Activated T-helper 17 cell treated with anti-CD3 and anti-CD28 coated beads, Interleukin-2, amount 50 U/mL, for 72 hours (primary cell): ENCODE measurements at places on chromosomes 5 and 9.

DNA sequence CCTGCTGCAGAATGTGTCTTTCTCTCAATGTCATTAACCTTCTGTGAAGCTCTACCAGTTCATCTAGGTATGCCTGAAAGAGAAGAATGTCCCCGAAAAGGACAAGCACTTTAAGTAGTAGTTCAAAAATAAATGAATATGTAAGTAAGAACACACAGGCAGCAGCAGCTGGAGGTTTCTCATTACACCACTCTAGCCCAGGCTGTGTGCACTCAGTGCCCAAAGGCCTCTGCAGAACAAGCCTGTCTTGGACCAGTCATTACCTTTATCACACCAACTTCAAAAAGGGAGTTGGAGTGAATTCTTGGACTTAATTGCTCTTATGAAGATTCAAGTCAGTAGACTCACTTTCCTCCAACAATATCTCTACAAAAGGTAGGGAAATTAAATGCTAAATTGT, 268.8 kb downstream of the MLLT3 start:
- no peaks in the 10 kb centered on the region for H3K27me3 ChIP-seq
- H3K27ac ChIP-seq: no peak overlapping the region
- peaks cover 15% of the 10 kb centered on the region for H3K4me1 ChIP-seq
- no peak for ATAC-seq

- peaks cover 15% of the 10 kb centered on the region for H3K4me1 ChIP-seq
- no peaks in the 10 kb centered on the region for H3K27me3 ChIP-seq
- H3K27ac ChIP-seq: no peak overlapping the region
- H3K4me3 ChIP-seq: no peak overlapping the region
- no peak for ATAC-seq
- H3K36me3 ChIP-seq: peaks cover 90% of the 10 kb centered on the region
These were observed 6.0 kb downstream of the F2RL2 start for GRCh38 chr5:76617229-76617628.

- H3K27me3 ChIP-seq: no peaks in the 10 kb centered on the region
- no peak overlapping the region for H3K4me3 ChIP-seq
- no peaks in the 10 kb centered on the region for H3K36me3 ChIP-seq
- no peak overlapping the region for H3K27ac ChIP-seq
These were observed 70.6 kb downstream of the DCP2 start for GRCh38 chr5:113047234-113047633.

DNA sequence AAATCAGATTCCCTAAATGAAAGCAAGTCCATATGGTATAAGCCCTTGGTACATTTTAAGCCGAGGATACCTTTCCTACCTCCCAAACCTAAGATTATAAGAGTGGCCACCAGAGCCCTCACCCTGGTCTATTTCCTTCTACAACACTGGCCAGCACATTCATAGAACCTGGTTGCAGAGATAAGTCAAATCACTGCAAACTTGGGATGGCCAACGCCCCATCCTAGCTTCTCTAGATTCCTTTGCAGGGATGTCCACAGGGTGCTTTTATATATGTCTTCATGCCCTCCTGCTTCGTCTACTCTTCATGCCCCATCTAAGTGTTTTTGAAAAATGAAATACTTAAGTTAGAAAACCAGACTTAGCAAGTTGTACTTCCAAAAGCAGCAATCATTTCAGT, 41.8 kb downstream of the SH3RF2 start:
- H3K27ac ChIP-seq: no peak overlapping the region
- H3K27me3 ChIP-seq: peaks cover 10% of the 10 kb centered on the region
- no peaks in the 10 kb centered on the region for H3K36me3 ChIP-seq
- H3K4me1 ChIP-seq: no peaks in the 10 kb centered on the region
- H3K4me3 ChIP-seq: no peak overlapping the region
- ATAC-seq: no peak

DNA sequence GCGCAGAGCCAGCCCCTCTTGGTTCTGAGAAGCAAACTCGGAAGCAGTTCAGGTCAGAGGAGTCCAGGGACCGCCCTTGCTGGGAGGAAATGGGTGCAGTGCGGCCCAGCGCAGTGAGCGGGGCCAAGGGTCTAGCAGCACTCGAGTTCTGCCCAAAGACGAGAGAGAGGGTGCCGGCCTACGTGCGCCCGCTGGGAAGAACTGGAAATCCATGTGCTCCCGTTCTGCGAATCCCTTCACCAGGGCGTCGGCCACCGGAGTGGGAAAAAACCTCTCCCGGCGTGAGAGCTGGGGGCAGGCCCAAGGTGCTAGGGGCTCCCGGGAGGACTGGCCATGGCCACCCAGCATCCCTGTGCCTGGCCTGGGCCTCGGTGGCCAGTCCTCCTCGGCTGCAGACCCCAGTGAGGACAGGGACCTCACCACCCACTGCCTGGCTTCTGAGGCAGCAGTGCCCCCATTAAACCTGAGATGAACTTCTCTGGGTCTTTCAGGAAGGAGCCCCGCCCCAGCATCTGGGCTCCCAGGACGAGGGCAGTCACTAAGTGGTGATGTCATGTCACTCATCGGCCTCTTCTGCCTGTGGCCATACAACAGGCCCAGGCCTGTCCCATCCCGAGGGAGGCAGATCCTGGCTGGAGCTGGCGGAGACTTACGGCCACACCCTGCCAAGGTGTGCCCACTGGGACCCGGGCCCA, 10.6 kb downstream of the TMEM250 start:
- H3K4me1 ChIP-seq: peaks cover 11% of the 10 kb centered on the region
- peak overlapping the region; percentile 82 for H3K4me3 ChIP-seq
- no peak for ATAC-seq
- peaks cover 6% of the 10 kb centered on the region for H3K36me3 ChIP-seq
- H3K27me3 ChIP-seq: no peaks in the 10 kb centered on the region
- H3K27ac ChIP-seq: peak overlapping the region; percentile 85

GRCh38 chr5:40909264-40909663, at the start of gene C7:
TSS of gene C7 (plus strand) at chr5:40909497. CDS start at chr5:40909611, 114 bp downstream.
- no peak within 1 kb of the TSS for H3K4me3 ChIP-seq
- no peaks in the 10 kb centered on the region for H3K36me3 ChIP-seq
- no peak for ATAC-seq
- H3K27ac ChIP-seq: no peak within 1 kb of the TSS
- H3K27me3 ChIP-seq: peaks cover 19% of the 10 kb centered on the region

GRCh38 chr9:27673641-27674040, 100.4 kb upstream of the C9orf72 start:
- no peak for ATAC-seq
- peaks cover 9% of the 10 kb centered on the region for H3K27me3 ChIP-seq
- no peaks in the 10 kb centered on the region for H3K4me1 ChIP-seq
- H3K4me3 ChIP-seq: no peak overlapping the region
- H3K27ac ChIP-seq: no peak overlapping the region

DNA sequence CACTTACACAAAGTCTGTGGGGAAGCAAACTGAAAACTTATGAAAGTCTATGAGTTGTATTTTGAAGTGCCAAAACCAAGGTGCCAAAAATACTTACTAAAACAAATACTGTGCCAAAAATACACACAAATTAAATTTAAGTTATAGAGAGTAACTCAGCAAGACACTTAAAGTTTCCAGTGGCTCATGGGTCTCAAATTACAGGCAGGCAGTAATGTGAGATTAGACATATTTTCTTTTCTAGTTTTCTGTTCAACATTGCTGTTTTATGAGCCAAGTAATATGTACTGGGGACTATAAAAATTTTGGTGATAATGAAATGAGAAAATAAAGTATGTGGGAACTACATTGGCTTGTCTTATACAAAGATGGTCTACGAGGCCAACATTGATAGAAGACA, 172.2 kb upstream of the SNX2 start:
- no peaks in the 10 kb centered on the region for H3K4me1 ChIP-seq
- H3K36me3 ChIP-seq: no peaks in the 10 kb centered on the region
- no peak overlapping the region for H3K4me3 ChIP-seq
- no peak overlapping the region for H3K27ac ChIP-seq

DNA sequence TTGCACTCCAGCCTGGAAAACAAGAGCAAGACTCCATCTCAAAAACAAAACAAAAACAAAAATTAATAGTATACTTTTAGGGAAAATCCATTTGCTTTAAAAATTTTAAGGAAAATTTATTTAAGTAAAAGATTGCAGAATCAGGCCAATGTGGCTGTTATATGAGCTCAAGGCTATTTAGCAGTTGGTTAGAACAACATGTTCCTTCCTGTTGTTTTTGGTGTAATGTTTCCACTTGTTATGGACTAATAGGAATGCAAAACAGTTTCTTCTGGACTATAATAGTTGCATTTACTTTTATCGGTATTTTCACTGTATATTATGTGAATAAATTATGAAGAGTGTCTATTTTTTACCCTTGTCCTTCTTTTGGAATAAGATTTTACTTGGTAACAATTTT, 3.0 kb upstream of the CDC42SE2 start:
- no peak overlapping the region for H3K4me3 ChIP-seq
- H3K4me1 ChIP-seq: peaks cover 37% of the 10 kb centered on the region
- H3K36me3 ChIP-seq: peaks cover 70% of the 10 kb centered on the region
- no peaks in the 10 kb centered on the region for H3K27me3 ChIP-seq

GRCh38 chr9:122562134-122562760, 9.3 kb downstream of the OR1N2 start:
- no peaks in the 10 kb centered on the region for H3K4me1 ChIP-seq
- H3K4me3 ChIP-seq: no peak overlapping the region
- ATAC-seq: no peak
- no peak overlapping the region for H3K27ac ChIP-seq

- H3K4me1 ChIP-seq: no peaks in the 10 kb centered on the region
- peak; percentile 16 for ATAC-seq
- no peaks in the 10 kb centered on the region for H3K36me3 ChIP-seq
- no peaks in the 10 kb centered on the region for H3K27me3 ChIP-seq
- no peak overlapping the region for H3K4me3 ChIP-seq
These were observed 25.8 kb downstream of the HAVCR1 start for GRCh38 chr5:157033071-157033583.

GRCh38 chr5:152470167-152470566, 65.1 kb upstream of the NMUR2 start:
- no peaks in the 10 kb centered on the region for H3K36me3 ChIP-seq
- ATAC-seq: no peak
- no peaks in the 10 kb centered on the region for H3K4me1 ChIP-seq
- H3K27me3 ChIP-seq: peaks cover 26% of the 10 kb centered on the region
- no peak overlapping the region for H3K27ac ChIP-seq

DNA sequence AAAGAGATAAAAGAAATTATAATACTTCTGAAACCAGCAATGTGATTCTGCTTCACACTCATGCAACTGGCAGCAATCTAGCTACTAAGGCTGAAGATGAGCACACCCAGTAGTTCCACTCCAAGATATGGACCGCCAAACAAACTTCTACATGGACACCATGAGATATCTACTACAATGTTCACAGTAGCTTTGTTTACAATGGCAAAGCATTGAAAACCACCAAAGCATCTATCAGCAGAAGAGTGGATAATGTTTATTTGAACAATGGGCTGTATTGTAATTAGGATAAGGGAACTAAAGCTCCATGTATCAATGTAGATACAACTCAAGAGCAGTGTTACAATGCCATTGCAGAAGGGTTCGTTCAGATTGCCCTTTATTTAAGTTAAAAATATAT, 91.2 kb upstream of the ERBIN start:
- no peaks in the 10 kb centered on the region for H3K27me3 ChIP-seq
- no peaks in the 10 kb centered on the region for H3K4me1 ChIP-seq
- no peak overlapping the region for H3K4me3 ChIP-seq
- no peak for ATAC-seq
- H3K27ac ChIP-seq: no peak overlapping the region
